Left renal pelvis (tissue), 4 donors: ENCODE measurements at places on chromosomes 3 and 15.

- no peak for DNase-seq
These were observed 275.0 kb downstream of the NFKBIZ start for GRCh38 chr3:102124282-102124681.

DNA sequence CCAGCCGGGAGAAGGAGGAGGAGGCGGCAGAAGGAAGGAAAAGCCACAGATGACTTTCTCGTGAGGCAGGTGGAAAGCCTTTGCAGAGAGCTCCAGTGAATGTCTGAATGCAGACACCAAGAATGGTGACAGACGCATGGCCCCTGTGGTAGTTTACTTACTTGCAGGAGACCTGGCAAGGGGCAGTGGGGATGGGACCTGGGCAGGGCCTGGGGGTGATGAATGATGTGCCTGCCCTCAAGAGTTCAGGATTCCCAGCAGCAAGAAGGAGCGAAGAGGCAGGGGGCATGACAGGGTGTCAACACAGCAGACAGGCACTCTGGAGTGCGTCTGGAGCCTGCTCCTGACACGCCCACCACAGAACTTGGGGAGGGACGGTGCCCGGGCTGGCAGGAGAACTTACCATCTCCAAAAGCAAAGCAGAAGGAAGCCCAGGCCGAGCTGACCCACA, 260.5 kb upstream of the LYSMD4 start:
- no peak for DNase-seq

- no peak for DNase-seq
These were observed 17.4 kb downstream of the NBEAL2 start for GRCh38 chr3:46996689-46997452.

- no peak for DNase-seq
These were observed 61.4 kb downstream of the ADAMTS7 start for GRCh38 chr15:78749831-78750230.

GRCh38 chr3:154977666-154978065, 102.5 kb upstream of the MME start:
- no peak for DNase-seq

GRCh38 chr3:160980740-160981139, 124.4 kb downstream of the B3GALNT1 start:
- DNase-seq = no peak

DNA sequence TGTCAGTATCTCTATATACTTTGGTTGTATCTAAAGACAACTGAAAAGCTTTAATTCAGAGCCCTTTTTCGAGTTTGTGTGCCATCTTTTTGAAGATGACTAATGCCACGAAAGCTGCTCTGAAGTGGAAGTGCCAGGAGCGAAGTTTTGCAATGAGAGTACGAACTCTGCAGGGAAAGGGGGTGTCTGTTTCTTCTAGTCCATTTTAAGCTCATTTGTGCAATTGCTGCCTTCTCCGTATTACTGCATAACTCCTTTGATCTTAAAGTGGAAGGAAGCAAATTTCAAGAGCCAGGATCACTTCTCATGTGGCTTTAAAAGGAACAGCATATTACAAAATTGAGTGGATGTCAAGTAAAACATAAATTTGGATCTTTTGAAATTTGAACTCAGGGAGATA, 245.3 kb downstream of the FEZF2 start:
- no peak for DNase-seq

- no peak for DNase-seq
These were observed 72.1 kb downstream of the RSL24D1 start for GRCh38 chr15:55124616-55125015.

- DNase-seq = no peak
These were observed 3.0 kb downstream of the VEPH1 start for GRCh38 chr3:157500232-157500631.

DNA sequence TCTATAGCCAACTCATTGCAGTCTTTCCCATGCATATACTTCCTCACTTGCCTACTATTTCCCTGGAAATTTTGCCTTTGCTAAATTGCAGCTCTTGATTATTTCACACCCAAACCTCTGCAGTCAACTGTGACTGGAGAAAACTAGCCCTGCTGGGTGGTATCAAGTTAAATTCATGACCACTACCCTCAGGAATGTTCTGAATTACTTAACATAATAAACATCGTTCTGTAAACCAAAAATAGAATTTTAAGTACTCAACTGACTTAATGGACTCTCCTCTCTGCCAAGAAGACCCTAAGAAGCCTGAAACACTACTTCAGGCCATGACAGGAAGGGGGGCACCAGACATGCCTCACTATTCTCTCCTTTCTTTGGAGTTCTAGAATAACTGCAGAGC, 1278.0 kb upstream of the GBE1 start:
- DNase-seq = no peak

GRCh38 chr3:42745776-42746454, 27.1 kb downstream of the CCDC13 start:
- no peak for DNase-seq

GRCh38 chr15:49979705-49980382, 139.2 kb downstream of the ATP8B4 start:
- no peak for DNase-seq

DNA sequence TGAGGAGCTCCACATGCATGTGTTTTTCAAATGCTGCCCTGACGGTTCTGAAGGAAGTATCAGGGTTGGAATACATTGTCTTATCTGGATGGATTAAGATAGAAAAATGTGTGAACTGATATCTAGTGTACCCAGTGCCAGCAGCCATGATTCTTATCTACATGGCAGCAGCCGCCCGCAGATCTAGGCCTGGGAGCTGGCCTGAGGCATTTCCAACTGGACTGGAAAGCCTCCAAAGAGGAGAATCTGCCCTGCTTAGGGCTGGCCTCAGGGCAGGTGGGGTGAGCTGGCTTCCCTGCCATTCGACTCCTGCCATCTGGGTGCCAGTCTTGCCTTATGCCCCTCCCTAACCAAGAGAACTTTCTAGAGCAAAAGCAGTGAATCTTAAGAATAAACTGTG, 125.8 kb downstream of the SSR3 start:
- DNase-seq = no peak

GRCh38 chr3:109442531-109442930, 105.2 kb upstream of the DPPA4 start:
- no peak for DNase-seq

GRCh38 chr3:66747261-66747660, 246.4 kb upstream of the LRIG1 start:
- DNase-seq = no peak

- no peak for DNase-seq
These were observed 92.3 kb downstream of the DHX30 start for GRCh38 chr3:47895241-47895640.

- DNase-seq = no peak
These were observed 47.5 kb upstream of the SI start for GRCh38 chr3:165125836-165126235.

- no peak for DNase-seq
These were observed 165.6 kb upstream of the SMAD3 start for GRCh38 chr15:66899555-66900350.

GRCh38 chr3:105505170-105505569, 138.5 kb downstream of the ALCAM start:
- no peak for DNase-seq

DNA sequence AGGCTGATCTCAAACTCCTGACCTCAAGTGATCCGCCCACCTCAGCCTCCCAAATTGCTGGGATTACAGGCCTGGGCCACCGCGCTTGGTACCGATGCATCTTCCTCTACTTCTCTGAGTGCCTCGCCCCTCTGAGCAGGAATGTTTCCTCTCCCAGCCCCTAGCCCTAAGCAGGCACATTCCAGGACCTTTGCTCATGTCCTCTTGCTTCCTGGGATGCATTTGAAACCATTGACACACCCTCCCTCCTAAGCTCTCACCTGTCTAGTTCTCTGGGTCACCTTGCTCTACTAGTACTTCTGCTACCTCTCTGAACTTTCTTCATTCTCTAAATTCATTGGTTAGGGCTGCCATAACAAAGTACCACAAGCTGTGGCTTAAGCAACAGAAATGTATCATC, 17.9 kb upstream of the UACA start:
- DNase-seq = no peak

- peak; percentile 39 for DNase-seq
These were observed 1.2 kb upstream of the EIF3J start for GRCh38 chr15:44535523-44536301.

GRCh38 chr3:171548917-171549316, 88.7 kb upstream of the TNIK start:
- no peak for DNase-seq

DNA sequence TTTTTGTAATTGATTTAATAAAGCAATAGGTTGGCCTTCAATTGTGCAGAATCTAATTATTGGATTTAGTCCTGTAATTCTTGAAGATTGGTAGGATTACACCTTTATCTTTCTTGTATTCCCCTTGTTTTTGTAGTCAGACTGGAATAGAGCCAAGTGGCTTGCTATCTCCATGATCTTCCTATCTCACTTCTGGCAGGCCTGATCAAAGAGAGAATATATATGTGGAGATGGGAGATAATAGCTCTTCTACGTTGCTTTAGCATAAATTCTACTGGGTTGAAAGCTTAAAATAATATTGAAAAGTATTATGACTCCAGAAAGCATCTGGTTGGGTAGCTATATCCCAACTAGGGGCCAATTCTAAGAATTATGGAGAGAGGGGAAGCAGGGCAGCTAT, 16.9 kb upstream of the IFT57 start:
- no peak for DNase-seq

DNA sequence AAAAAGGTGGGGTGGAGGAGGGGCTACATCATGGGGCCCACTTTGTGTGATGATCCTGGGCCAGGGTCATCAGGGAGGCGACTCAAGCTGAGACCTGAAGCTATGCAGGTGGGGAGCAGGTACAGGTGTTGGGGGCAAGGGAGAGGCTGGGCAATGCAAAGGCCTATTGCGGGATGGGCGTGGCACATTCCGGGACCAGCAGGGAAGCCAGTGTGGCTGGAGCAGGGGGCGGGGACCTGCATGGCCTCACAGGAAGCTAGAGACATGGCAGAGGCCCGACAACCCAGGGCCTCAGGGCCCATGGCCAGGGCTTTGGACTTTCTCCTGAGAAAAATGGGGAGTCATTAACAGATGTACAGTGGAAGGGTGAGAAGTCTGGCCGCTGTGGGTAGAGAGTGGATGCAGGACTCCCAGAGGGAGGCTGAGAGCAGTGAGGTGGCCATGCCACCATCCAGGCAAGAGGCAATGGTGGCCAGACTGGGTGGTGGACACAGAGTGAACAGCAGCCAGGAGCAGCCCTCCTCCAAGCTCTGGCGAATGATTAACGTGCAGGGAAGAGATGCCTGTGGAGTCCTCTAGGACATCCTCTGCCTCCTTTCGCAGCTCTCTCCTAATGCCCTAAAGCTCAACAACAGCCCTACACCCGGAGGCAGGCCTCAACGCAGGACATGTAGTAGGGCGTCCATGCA, 122.6 kb upstream of the ATP2B2 start:
- no peak for DNase-seq

DNA sequence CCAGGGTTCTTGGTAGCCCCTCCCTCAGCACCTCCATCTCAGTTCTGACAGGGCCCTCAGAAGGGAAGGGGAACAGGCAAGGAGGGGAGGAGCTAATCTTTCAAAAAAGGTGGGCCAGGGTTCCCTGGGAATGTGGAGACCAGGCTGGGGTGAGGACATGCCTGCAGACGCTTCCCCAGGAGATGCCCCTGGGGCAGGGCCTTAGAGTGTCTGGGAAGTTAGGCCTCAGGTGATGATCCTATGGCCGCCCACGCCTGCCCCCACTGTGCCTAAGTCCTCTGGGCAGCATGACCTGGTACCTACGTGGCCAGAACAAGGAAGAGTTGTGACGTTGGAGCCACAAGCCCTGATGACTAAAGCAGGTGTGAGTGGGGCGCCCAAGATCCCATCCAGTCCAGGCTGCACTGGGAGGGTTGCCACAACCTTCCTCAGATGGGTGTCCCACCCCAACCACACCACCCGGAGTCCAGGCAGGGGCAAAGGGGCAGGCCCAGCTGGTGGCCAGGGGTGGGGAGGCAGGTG, 3.9 kb upstream of the SEMA3B start:
- DNase-seq = no peak

DNA sequence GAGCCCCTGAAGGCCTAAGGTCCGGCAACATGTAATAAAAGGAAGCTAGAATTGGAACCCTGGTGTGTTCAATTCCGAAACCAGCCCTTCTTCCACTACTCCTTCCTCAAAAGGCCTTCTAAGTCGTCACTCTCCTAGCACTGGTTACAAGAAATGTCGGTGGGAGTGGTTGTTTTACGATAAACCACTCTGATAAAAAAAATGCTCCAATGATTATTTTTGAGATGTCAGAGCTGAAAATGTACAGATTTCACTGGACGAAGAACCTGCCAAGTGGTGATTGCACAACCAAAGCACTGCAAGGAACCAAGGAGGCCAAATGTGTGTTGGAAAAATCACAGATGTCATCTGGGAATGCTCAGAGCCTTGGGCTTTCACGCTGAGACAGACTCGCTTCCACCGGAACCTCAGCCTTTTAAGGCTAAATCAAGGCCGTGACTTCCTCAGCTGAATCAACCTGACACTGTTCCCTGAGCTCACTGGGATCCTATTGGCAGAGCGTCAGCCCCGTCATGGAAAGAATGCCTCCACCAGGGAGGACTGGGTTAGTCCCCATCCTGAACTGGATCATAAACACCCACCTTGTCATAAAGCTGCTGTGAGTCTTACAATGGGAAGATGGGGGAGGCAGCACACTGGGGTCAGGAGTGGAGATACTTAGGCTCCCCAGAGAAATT, 108.1 kb upstream of the THBS1 start:
- DNase-seq = peak; percentile 86

- peak; percentile 93 for DNase-seq
These were observed at the start of gene LCMT2 for GRCh38 chr15:43329960-43330779. TSS of gene LCMT2 (minus strand) at chr15:43330573. CDS start at chr15:43330489, 84 bp downstream.

- DNase-seq = no peak
These were observed 162.8 kb downstream of the CD47 start for GRCh38 chr3:107928084-107928445.

GRCh38 chr3:181616088-181617070, 95.3 kb upstream of the SOX2 start:
- DNase-seq = no peak

DNA sequence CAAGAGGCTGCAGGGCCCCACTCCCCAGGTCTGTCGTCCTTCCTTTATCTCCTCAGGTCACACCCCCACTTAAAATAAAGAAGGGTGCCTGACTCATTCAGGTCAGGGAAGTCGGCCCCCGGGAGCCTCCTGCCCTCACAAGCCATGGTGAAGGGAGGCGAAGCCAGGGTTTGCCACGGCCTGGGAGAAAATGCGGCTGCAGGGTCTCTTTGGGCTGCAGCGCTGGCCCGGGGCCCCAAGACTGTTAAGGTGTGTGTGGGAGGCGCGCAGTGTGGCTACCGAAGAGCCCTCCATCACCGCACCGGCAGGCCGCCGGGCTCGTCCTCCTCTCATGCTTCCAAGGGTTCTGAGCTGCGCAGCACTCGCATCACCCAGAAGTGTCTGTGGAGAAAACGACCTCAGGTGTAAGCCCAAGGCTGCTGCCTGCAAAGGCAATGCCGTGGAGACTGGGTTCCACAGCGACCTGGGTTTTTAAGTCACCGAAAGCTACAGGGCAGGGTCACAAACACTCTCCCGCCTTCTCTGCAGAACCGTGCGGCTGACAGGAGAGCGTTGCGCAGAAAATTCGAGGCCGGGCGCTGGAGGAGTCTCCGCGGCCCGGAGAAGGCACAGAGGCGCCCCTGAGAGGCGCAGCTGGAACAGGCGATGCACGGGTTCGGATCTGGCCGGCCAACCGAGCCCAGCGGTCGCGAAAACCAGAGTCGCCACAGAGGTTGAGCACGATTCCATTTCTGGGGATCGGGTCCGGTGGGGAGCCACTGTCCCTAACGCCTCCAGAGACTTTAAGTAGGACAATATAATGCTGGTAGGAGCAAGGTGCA, 8.7 kb downstream of the FOXL2 start:
- no peak for DNase-seq

GRCh38 chr3:12303993-12304392, 15.1 kb downstream of the PPARG start:
- no peak for DNase-seq

GRCh38 chr3:16066545-16066944, 107.9 kb upstream of the GALNT15 start:
- DNase-seq = no peak

- DNase-seq = no peak
These were observed 515.4 kb upstream of the ZNF717 start for GRCh38 chr3:76300746-76301145.
